ENCODE measurements at places on chromosomes 4 and X.

- no peak for DNase-seq
Observed at GRCh38 chrX:9899640-9900111, 67.5 kb upstream of the CLDN34 start.

- no peak for DNase-seq
Observed at GRCh38 chrX:50622751-50623150, 152.1 kb upstream of the DGKK start.

DNA sequence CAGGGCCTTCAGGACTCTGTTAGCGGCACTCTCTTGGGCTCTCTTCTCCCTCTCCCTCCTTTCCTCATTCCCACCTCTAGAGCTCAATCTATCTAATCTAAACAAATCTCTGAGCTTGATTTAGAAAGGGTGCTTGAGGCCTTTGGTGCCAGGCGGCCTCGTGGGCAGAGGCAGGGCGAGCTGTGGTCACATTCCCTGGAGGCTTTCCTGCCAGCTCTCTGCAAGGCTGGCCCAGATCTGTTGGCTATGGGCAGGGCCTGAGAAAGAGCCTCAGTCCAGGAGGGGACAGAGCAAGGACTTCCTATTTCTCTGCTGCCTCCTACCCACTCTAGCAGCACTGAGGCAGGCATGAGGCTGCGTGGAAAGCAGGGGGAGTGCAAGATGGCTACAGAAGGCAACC, 38.6 kb downstream of the PJA1 start:
- DNase-seq: no peak

- DNase-seq: no peak
Observed at GRCh38 chr4:174604198-174604597, 81.9 kb upstream of the HPGD start.

DNA sequence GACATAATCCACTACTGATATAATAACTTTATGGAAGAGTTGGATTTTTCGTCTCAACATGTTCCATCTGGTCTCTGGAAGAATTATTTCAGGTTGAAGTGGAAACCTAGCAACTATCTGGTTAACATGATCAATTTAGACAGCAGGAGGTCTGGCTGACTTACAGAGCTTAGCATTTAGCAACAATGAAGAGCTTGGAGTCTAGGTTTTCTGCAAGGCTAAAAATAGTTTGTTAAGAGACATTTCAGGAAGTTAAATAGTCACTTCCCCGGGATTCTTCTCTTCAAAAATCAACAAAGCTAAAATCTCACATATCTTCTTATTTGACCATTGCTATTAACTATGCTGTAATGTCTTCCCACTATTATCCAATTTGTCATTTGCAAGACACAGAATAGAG, 418.6 kb upstream of the DIPK2B start:
- no peak for DNase-seq

DNA sequence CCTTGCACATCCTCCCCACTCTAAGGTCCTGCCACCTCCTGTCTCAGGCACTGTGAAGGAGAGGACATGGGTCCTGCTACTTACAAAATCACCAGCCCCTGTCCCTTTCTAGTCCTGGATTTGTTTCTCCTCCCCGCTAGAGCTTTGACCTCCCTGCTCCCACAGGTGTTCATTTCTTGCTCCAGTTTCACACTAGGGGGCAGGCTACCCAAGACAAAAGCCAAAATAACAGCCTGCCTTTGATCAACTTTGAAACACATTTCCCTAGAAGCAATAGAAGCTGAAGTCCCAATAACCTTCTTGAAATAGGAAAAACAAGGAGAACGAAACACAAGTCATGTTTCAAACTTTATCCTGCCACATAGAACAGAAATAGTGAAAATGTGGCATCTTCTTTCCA, 164.4 kb downstream of the QDPR start:
- peak; percentile 39 for DNase-seq

DNA sequence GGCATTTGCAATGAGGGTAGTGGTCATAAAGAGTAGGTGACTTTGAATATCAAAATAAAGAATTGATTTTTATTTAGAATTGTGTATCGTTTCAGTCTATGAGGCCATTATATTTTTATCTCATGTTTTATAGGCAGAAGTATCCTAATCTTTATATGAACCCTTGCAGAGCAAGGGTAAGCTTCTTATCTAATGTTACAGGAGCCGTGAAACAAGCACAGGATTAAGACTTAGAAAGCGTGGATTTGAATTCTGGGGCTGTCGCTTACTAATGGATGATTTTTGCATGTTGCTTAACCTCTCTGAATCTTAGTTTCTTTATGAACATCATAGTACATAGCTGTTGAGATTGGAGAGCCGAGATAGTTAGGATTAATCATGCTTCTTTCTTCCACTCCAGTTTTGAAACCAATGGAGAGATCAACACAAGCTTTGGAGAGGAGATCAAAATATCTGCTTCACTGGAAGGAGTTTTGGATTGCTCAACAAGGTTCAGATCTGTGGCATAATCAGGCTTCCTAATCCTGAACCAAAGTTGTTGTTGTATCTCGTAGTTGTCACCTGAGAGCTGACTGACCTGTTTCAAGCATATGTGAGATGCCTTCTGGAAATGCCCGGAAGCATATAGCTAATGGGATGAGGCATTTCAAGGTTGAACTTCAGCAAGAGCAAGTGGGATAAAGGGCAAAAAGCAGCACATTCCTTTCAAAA, 166.9 kb upstream of the GK2 start:
- DNase-seq: no peak

- DNase-seq: no peak
Observed at GRCh38 chrX:153974003-153974725, 1.6 kb downstream of the TMEM187 start.

DNA sequence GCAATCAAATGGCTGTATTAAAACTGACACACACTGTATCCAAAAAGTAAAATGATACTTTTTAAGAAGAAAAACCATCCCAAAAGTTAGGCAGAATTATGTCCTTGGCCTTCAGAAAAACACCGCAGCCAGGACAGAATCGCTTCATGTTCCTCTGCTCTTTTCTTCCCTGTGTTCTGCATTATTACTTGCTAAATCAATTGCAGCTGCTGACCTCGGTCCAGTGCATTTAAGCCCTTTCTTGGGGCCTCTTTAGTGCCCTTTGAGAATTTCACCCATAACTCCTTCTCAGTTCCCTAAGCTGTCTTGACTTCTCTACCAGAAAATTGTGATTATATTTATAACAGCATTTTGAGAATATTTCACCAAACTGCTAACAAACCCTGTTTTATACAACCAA, 696.9 kb downstream of the PCDH7 start:
- no peak for DNase-seq

GRCh38 chr4:140267576-140267975, 105.9 kb upstream of the SCOC start:
- DNase-seq: no peak

- no peak for DNase-seq
Observed at GRCh38 chrX:54085666-54086065, 41.4 kb upstream of the PHF8 start.

DNA sequence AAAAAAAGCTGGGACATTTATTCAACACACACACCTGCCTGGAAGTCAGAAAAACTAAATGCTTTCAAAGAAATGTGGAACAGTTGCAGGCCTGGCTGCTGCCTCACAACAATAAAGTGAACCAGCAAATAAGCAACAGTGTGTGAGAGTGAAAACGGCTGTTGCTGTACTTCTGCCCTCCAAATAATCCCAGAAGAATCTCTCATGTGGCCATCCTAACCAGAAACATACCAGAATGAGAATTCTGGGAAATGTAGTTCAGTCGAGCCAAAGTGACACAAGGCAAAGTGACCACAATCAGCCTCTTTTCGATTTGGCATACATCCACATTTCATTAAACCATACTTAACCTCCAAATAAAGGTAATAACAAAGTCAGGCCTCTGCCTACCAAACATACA, 204.5 kb downstream of the SLC7A11 start:
- DNase-seq: no peak

DNA sequence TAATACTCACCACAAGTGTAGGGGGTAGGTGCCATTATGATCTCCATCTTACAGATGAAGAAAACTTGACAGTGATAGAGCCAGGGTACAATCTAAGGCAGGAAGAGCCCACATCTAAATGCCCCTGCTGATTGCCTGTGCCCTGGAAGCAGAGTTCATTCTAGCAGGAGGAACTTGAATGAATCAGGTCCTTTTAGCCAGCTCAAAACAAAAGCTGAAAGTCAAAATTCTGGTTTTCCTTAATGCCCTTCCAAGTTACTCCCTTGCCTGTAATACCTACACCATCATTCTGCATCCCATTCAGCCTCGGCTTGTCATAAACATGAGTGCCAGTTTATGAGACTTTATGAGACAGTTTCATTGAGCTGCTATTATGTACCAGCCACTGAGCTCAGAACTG, 89.6 kb downstream of the SCD5 start:
- no peak for DNase-seq

- DNase-seq: no peak
Observed at GRCh38 chr4:88143504-88143903, 14.9 kb downstream of the ABCG2 start.

DNA sequence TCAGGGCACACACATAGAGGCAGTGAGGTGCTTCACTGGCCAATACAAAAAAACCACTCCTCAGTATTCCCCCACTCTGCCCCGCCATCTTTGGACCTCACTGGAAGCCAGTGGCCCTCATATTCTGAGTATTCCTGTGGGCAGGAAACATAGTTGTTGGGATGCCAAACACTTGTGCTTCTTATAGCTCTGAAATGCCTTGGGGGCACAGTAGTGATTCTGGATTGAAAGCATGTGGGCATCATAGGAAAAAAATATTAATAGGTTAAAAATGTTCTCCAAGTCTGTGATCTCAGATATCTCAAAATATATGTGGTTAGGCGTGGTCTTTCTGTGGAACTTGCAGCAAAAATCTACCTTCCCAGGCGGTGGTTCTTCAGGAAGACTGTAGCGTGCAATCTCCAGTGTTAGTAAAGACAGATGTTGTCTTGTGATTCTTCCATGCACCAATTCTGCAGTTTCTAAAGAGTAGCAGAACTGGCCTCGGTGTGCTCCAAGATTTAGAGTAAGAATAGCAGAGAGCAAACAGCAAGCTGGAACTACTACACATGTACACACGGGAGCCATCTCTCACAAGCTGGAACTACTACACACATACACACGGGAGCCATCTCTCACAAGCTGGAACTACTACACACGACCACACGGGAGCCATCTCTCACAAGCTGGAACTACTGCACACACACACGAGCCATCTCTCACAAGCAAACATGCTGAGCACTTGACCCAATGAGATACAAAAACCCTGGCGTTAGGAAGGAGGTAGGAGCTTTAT, 8.0 kb upstream of the TENM3 start:
- no peak for DNase-seq

- DNase-seq: no peak
Observed at GRCh38 chrX:30688641-30689040, 35.4 kb downstream of the GK start.

DNA sequence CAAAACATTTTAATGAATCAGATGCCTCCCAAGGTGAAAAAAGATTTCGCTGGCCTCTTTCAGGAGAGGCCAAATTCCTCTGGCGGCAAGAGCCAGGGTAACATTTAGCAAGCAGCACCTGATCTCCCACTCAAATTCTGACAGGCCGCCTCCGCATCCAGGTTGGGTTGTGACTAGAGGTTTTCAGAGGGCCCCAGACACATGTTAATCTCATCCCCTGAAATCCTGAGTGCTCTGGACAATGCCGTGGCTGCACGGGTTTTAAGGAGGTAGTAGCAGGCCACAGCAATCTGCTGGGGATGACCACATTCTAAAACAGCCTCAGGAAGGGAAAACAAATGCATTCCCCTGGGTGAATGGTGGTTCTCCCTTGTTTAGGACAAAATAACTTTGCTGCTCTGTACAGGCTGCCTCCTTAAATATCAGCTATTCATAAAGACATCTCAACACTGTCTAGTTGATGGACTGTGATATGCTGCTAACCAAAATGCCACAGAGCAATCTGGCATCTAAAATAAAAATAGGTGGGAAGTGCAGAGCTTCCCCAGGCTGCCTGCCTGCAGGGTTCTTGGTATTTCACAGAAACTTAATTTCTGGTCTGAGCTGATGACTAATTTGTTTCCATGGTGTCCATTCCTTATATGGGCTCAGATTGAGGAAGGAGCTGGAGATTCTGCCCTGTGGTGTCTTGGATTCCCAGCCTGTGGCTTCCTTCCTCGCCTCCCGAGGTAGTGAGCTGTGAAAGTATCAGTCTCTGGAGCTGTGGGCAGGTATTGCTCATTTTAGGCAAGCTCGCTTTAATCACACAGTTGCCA, 202.0 kb downstream of the DCLK2 start:
- DNase-seq: no peak

- no peak for DNase-seq
Observed at GRCh38 chr4:141158219-141158618, 24.9 kb upstream of the RNF150 start.

GRCh38 chr4:93303440-93303839, 525.1 kb upstream of the ATOH1 start:
- no peak for DNase-seq

GRCh38 chr4:165873298-165874071, 448 bp downstream of the TLL1 start:
- DNase-seq: no peak

DNA sequence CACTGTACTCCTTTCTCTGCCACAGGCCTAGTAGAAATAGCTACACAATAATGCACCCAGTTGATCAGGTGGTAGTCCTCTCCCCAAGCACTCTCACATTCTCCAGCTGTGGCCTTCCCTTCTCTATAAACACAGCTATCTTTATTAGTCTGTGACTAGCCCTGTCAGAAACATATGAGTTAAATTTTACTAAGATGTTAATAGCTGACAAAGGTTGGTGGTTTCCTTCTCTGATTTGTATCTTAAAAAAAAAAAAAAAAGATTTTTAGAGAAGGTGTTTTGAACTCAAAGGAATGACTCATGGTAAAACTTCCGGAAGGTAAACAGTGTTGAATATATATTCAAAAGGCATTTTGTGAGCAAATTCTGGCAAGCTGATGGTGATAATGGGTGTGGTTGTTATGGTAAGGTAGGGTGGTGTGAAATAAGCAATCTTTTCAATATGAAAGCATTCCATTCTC, 327.4 kb downstream of the PPP3CA start:
- no peak for DNase-seq

GRCh38 chr4:16290681-16291420, 64.6 kb upstream of the TAPT1 start:
- DNase-seq: no peak

GRCh38 chr4:129043523-129043922, 49.8 kb downstream of the SCLT1 start:
- DNase-seq: no peak

GRCh38 chrX:53255738-53256191, 25.6 kb downstream of the IQSEC2 start:
- no peak for DNase-seq

DNA sequence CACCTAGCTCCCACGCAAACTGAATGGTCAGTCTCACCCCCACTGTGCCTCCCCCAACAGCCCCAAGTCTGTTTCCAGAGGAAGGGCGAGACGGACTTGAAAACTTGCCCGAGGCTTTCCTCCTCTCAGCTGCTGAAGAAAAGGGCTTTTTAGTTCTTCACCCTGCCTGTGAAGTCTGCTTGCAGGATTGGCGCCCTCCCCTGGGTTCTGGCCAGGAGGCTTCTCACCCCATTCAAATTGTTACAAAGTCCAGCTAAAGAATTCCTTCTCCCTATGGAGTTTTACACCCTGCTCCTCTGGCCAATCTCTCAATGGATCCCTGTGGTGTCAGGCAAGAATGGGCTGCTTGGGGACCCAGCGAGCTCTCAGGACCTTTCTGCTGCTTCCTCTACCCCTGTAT, 241.0 kb downstream of the AFF2 start:
- no peak for DNase-seq

All from iPS DF 6.9 (cell line).